KG1 (cell line): ENCODE measurements at places on chromosomes 4 and X.

DNA sequence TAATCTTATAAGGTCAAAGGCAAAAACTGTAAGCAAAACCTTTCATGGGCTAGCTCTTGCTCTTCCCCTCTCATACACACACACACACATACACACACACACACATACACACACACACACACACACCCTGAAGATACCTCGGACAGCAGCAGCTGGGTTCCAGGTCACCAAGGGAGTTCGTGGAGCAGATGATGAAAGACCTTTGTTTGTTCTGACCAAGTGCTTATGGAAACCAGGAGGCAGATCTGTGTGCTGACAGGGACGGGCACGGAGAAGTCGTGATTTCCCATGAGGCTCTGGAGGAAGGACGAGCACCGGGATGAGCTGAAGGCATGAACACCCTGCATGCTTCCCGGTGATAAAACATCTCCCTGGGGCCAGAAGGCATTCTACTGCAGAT lies 35.4 kb upstream of the CRMP1 start:
- DNase-seq: no peak

- DNase-seq: no peak
Measured at GRCh38 chr4:151987606-151988005, 226.8 kb upstream of the GATB start.

DNA sequence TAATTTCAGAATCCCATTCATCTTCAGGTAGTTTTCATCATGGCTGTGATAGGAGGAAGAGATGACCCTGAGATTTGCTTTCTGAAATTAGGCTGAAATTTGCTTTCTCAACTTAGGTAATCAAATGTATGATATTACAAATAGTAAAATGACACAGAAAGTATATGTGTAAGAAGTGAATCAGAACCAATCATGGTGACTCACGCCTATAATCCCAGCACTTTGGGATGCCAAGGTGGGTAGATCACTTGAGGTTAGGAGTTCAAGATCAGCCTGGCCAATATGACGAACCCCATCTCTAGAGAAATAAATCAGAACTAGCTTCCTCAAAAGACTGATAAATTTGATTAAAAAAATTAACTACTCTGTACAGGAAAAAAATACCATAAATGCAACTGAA lies 555.4 kb downstream of the STPG2 start:
- no peak for DNase-seq

DNA sequence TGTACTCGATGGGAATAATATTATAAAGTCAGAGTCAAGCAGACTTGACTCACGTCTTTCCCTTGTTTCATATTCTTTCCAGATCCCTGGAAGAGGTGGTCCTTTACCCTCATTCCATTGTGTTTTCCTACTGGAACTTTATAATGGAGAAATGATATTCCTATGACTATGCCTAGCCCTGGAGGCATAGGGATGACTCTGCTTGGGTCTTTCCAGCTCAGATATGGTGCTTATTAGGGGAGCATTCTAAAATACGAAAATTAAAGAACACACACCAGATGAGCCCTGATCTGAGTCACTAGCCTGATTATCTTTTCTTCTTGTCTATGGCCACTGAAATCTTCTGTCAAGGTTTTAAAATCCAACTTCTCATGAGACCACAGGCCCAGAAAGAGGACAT lies 231.4 kb downstream of the ANKRD50 start:
- no peak for DNase-seq

DNA sequence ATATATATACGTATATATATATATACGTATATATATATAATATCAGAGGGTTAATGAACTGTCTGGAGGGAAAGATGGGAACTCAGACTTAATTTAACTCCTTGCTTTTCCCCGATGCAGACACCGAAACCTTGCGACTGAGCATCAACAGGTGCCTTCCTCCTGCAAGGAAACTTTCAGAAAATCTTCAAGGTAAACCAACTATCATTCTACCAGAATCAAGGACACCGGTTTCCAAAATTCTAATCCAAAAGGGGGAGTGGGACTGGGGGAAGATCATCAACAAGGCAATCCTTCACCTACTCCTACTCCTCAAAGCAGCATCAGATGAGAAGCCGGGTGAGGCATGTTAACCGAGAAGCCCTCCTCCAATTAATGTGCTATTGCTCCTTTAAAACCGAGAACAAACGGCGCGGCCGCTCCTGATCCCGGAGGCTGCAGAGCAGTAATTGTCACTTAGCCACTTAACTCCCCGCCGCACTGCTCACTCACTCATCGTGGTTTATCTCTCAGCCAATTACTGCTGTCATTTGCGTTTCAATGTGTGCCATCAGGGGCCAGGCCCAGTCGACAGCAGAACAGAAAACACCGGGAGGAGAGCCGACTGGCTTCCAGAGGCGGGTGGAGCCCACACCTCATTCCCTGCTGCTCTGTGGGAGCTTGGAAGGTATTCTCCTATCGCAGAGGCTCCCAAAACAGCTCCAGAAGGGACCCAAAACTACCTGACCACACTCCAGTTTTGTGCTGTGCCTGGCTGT lies 61.7 kb downstream of the MAML3 start:
- no peak for DNase-seq

DNA sequence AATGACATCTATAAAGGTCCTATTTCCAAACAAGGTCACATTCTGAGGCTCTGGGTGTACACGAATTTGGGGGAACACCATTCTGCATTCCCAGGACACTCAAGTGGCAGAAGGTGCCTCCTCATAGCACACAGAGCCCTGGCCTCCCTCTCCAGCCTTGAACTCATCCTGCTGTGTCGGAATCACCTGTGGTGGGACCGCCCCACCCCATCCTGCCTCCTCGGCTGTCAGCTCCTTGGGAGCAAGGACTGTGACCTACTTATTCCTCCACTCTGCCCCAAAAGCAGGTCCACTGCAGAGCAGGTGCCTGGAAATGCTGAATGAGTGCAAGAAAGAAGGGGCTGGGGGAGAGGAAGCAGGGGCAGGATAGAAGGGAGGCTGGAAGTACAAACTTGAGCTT lies 33.5 kb downstream of the HTRA3 start:
- no peak for DNase-seq

- DNase-seq: no peak
Measured at GRCh38 chr4:153063490-153063889, 127.4 kb downstream of the FHDC1 start.

- no peak for DNase-seq
Measured at GRCh38 chrX:129981200-129981553, 1.3 kb upstream of the BCORL1 start.

GRCh38 chr4:81724925-81725329 lies 253.2 kb upstream of the RASGEF1B start:
- no peak for DNase-seq

GRCh38 chr4:114921790-114922591 lies 191.4 kb downstream of the NDST4 start:
- DNase-seq: no peak

GRCh38 chrX:101550362-101550750 lies at the start of gene ARMCX1:
ARMCX1 (plus strand) TSS chrX:101550547; CDS start chrX:101552931, 2,384 bp downstream.
- no peak for DNase-seq

GRCh38 chr4:99378876-99379275 lies 26.3 kb upstream of the ADH1C start:
- no peak for DNase-seq

DNA sequence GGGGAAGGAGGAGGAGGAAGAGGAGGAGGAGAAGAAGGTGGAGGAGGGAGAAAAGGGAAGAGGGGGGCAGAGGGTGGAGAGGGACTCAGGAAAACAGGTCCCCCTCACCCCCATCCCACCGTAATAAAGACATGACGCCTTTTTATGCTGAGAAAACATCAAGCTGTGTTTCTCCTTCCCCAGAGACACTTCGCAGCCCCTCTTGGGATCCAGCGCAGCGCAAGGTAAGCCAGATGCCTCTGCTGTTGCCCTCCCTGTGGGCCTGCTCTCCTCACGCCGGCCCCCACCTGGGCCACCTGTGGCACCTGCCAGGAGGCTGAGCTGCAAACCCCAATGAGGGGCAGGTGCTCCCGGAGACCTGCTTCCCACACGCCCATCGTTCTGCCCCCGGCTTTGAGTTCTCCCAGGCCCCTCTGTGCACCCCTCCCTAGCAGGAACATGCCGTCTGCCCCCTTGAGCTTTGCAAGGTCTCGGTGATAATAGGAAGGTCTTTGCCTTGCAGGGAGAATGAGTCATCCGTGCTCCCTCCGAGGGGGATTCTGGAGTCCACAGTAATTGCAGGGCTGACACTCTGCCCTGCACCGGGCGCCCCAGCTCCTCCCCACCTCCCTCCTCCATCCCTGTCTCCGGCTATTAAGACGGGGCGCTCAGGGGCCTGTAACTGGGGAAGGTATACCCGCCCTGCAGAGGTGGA lies 45.3 kb upstream of the SHOX start:
- no peak for DNase-seq

DNA sequence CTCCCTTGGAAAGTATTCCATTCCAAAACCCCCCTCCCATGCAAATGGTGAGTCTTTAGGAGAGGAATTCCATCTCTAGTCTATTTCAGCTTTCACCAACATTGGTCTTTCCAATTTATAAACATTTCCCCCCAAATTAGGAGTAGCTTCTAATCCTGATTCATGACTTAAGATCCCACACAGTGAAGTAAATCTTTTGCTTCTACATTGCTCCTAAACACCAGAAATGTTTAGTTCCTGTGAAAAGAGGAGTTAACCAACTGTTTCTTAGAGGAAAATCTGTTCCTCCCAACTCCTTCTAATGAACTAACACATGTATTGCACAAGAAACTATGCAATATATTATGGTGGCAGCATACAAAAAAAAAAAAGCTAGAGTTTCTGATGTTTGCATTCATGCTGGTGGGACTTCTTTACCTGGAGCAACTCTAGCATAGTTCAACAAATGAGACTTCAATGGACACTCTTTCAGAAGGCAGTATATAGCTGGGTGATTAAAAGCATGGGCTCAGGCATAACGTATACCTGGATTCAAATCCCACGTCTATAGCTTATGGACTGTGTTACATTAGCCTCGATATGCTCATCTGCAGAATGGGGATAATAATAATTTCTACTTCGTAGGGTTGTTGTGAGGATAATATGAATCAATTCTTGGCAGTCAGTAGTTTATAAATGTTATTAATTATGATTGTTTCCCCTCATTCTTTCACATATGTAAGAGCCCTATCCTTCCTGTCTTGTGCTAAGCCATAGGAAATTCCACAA lies 131.6 kb upstream of the TMEM164 start:
- no peak for DNase-seq

GRCh38 chrX:130162094-130162735 lies 3.4 kb downstream of the AIFM1 start:
- DNase-seq: no peak

- DNase-seq: no peak
Measured at GRCh38 chrX:13759152-13759718, 24.7 kb downstream of the OFD1 start.

DNA sequence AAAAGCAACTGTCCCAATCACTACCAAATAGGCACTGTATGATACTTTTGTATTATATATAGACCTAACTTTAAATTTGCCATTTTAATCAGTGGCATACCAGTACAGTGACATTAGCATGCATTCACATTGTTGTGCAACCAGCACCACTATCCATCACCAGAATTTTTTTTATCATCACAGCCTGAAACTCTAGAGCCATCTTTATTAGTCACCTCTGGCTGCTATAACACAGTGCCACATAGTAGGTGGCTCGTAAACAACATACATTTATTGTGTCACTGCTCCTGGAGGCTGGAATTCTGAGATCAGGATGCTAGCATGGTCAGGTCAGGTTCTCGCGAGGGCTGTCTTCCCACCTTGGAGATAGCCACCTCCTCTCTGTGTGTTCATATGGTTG lies 188.4 kb upstream of the GALNT7 start:
- DNase-seq: no peak

DNA sequence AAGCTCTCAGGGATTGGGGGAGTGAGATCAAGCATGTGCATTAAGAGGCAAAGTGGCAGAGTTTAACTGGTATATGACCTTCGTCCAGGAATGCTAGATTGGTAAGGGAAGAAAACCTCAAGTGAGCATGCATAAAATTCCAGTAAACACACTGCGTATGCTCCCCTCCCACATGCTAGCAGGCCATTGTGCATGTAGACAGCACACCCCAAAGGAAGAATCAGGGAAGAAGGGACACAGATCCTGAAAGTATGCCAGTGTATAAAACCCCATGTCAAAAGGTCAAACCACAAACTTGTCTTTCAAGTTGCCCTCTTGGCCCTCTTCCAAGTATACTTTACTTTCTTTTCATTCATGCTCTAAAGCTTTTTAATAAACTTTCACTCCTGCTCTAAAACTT lies 405.2 kb upstream of the CNKSR2 start:
- DNase-seq: no peak

GRCh38 chr4:102390438-102390837 lies 45.2 kb upstream of the SLC39A8 start:
- DNase-seq: peak; percentile 35

- DNase-seq: no peak
Measured at GRCh38 chr4:136306361-136306760, 1225.9 kb downstream of the PCDH18 start.

DNA sequence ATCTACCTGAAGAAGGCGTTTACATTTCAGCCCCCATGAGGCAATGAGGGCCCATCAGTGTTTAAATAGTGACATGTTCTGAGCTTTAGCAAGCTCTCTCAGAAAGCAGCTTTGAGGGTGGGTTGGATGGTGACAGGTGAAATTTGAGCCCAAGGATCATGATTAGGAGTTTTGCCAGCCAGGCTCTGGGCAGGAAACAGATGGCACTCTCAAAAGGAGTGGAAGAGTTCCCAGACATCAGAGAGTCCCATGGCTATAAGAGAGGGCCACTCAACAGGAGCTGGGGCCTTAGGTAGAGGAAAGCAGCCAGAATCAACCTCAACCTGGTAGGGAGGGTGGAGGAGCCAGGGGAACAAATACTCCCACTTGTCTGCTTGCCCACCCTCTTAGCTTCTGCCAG lies 499.8 kb downstream of the MID1IP1 start:
- DNase-seq: no peak

GRCh38 chrX:64093761-64094160 lies 111.7 kb downstream of the AMER1 start:
- DNase-seq: no peak

- no peak for DNase-seq
Measured at GRCh38 chr4:93018243-93018642, 714.5 kb downstream of the GRID2 start.

DNA sequence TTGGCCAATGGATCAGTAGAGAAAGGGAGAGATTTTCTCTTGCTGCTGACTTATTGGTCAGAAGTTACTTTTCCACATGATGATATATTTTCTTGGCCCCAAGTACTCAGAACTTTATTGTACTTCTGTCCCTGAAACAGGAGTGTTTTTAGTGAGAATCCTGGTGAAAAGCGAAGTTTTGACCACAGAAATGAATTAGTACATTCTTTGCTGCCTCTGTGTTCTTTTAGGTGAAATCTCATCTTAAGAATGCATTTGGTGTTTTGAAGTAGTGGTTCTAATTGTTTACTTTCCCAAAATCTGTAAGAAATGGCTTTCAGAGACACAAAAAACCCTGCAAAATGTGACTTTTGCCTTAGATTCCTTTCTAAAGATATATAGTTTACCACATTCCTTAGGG lies 240.4 kb downstream of the FRMPD4 start:
- DNase-seq: no peak
